ENCODE measurements at places on chromosomes 12 and 14. TPM values are rescaled to one million over a fixed set of nuclear protein-coding genes. Genes with fewer than 3 reads are reported as not detected.
A peak's percentile ranks its signal among the peaks of the same experiment; 100 is the strongest.

The COL2A1 gene
- not detected for total RNA-seq

DNA sequence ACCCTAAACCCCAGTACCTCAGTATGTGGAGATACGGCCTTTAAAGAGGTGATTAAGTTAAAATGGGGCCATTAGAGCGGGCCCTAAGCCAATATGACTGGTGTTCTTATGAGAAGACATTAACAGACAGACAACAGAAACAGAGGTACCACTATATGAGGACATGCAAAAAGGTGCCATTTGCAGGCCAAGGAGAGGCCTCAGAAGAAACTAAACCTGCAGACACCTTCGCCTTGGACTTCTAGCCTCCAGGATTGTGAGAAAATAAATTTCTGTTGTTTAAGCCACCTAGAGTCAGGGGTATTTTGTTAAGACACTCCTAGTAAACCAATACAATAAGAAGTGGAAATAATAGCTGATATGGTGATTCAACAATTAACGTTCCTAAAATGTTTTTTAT, 32.6 kb downstream of the PTPRB start:
- DNase-seq, result no peak

GRCh38 chr12:27711317-27711682, 668 bp downstream of the MRPS35 start:
- DNase-seq, result peak; percentile 44

The POTEG gene
- total RNA-seq, result not detected

DNA sequence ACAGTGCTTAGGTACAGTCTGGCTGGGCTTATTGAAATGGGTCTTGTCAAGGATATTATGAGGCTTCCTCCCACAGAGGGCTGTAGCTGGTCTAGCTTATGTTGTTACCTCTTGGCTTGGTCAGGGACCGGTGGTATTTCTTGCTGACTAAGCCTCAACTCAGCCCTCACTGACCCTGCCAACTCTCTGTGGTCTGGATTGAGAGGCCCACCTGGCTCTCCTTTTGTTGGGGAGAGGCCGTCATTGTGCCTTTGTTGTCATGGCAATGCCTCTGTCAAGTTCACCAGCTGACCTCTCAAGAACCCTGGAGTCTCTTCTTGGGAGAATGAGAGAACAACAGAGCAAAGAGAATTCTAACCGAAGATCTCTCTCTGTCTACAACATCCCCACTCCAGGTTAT, 245.6 kb upstream of the NPAS3 start:
- DNase-seq, result no peak
